Fibroblast of skin of scalp (primary cell): ENCODE measurements at places on chromosomes 3 and 15.
A peak's percentile ranks its signal among the peaks of the same experiment; 100 is the strongest.

DNA sequence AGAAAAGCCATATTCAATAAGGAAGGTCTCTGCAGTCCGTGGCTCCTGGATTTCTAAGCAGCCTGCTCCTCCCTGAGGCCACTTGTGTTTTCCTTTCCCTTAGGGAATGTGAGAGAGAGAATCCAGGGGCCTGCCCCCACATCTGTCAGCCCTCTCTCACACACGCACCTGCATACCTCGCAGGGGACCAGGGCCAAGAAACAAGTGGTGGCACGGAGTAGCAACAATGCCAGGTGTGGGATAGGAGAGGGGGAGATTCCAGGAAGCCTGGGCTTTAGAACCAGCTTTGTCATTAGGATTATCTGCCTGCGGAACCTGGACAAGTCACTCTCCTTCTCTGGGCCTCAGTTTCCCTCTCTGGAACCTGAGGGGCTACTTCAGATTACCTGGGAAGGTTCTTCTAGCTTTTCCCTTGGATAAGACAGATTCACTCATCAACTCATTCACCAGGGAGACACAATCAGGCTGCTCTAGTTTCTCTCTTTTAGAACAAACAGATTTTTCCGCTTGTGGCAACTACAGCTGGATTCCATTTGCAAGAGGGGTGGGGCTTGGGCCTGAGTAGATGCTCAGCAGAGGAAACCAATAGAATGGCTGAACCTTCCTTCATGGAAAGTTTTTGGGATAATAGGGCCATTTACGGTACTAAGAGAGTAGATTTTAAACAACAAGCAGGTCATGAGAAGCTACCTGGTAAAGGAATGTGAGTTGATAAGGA lies 19.5 kb downstream of the BCL6 start:
- DNase-seq = no peak

DNA sequence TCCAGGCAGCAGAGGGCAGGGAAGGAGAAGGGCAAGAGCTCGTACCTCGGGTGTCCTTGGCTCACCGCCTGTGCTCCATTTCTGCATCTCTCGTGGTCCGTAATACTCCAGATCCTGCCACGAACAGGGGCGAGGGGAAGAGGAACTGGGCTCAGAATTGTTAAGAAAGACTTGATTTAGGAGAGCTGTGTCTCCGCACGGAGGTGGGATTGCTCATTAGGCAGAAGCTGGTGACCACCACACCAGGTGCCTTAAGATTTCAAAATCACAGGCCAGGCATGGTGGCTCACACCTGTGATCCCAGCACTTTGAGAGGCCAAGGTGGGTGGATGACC lies 37.2 kb upstream of the BDH1 start:
- no peak for DNase-seq

DNA sequence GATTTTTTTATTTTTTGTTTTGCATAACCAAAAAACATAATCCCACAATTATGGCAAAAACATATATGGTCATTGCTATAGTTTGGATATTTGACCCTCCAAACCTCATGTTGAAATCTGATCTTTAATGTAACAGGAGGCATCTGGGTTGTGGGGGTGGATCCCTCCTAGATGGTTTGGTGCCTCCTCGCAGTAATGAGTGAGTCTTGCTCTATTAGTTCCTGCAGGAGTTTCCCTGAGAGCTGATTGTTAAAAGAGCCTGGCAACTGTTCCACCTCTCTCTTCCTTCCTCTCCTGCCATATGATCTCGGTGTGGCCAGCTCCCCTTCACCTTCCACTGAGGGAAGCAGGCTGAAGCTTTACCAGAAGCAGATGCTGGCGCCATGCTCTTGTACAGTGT lies 33.2 kb upstream of the TRIM59 start:
- DNase-seq = no peak

DNA sequence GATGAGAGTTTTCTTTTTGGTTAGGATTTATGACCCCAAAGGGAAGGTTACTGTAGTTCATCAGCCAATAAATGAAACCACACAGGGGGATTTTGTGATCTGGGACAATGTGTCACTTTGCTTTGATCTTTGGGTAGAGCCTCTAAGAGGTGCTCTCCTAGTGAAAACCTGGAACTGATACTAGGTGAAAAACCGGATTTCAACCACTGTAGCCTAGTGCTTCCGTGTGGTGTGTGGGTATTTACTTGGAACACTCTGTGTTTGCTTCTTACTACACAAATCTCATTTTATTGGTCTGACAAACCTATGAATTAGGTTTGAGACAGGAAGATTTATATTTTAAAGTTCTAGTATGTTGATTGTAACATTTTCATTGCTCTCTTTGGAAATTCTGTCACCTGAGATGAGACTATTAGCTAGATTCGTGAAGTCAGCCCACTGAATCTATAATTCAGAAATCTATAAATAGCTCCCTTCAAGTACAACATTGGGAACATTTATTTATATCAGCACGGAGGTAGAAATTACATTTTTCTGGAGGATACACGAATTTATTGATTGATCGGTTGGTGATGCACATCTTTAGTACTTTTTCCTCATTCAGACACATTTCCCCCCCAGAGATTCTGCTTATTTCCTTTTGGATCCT lies 119.8 kb downstream of the AKAP13 start:
- DNase-seq = no peak

DNA sequence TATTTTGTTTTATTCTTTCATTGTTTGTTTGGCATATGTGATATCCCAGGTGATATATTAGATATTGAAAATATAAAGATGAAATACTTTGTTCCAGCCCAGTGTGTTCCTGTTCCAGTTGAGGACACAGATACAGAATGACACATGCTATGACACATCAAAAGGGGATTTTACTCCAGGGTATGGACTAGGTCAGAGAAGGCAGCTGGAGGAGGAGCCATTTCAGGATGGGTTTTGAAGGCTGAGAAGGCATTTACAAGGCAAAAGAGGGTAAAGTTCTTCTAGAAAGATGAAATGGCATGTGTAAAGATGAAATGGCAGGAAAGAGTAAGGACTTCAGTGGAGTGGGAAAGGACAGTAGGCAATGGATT lies 163.8 kb downstream of the ZIC1 start:
- no peak for DNase-seq

GRCh38 chr3:97969541-97969940 lies 2.7 kb downstream of the RIOX2 start:
- DNase-seq = no peak

- peak; percentile 52 for DNase-seq
Observed at GRCh38 chr3:152375546-152375945, 106.8 kb downstream of the MBNL1 start.

GRCh38 chr3:126911162-126912026 lies 71.5 kb upstream of the PLXNA1 start:
- DNase-seq = peak; percentile 81

- DNase-seq = no peak
Observed at GRCh38 chr15:70538278-70538677, 225.1 kb downstream of the UACA start.

- peak; percentile 78 for DNase-seq
Observed at GRCh38 chr15:48674876-48675275, 29.4 kb upstream of the FBN1 start.

GRCh38 chr3:61631108-61631769 lies 69.9 kb downstream of the PTPRG start:
- no peak for DNase-seq

DNA sequence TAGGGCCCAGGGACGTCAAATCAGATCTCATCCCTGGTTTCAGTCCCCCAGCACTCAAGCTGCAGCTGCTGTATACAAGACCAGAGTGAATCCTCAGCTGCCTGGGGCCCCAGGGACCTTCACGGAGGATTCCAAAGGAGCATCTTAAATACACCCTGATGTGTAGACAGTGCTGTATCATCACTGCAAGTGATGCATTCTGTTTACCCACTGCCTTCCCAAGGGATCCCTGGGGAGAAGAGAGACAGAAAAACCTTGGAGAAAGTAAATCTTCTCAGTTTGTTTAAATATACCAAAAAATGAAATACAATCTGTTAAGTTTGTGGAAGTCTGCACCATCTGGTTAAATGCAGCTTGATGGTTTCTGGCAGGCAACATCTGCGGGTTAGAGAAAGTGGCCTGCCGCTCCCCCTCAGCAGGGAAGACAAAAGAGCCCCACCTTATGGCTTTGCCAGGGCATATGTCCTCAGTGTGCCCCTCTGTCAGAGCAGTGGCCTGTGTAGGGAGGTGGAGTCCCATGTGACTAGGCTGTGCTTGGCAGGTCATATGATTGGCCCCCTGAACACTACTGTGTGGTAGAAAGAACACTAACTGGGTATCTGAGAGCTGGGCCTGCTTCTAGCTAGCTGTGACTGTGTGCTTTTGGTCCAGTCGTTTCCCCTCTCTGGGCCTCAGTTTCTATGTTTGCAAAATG lies 222.2 kb upstream of the TRIM42 start:
- DNase-seq = peak; percentile 31

- DNase-seq = no peak
Observed at GRCh38 chr3:178088963-178089362, 447.3 kb upstream of the KCNMB2 start.

- DNase-seq = no peak
Observed at GRCh38 chr3:184741798-184742675, 30.2 kb upstream of the MAGEF1 start.

- DNase-seq = no peak
Observed at GRCh38 chr15:76162784-76163456, 103.1 kb downstream of the TMEM266 start.

- DNase-seq = no peak
Observed at GRCh38 chr3:150875548-150875947, 29.7 kb downstream of the MINDY4B start.

GRCh38 chr3:133532951-133533350 lies 40.5 kb upstream of the CDV3 start:
- DNase-seq = peak; percentile 77

GRCh38 chr15:88693191-88693590 lies 54.4 kb downstream of the ISG20 start:
- no peak for DNase-seq

GRCh38 chr3:193831495-193832455 lies 238.8 kb downstream of the OPA1 start:
- DNase-seq = no peak

- peak; percentile 35 for DNase-seq
Observed at GRCh38 chr3:37474901-37475331, 300.5 kb upstream of the LRRFIP2 start.

DNA sequence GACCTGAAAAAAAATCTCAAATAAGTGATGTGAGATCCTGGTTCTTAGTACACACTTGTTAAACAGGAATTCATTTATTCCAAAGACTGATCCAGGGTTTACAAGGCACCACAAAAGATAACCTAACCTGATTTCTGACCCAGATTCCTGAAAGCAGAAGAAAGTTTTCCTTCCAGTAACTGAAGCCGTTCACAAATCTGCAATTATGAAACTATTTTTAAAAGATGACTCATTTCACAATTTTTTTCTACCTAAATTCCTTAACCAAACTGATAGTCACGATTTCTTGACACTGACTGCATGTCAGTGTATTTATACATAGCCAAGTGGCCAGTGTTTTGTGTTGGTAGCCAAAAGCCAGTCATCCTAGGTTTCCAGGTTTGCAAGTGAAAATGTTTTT lies 17.1 kb downstream of the SLC9A9 start:
- peak; percentile 57 for DNase-seq

- DNase-seq = peak; percentile 42
Observed at GRCh38 chr15:70636540-70637165, 126.7 kb downstream of the UACA start.

GRCh38 chr3:8345398-8345797 lies 156.2 kb upstream of the LMCD1 start:
- DNase-seq = no peak

DNA sequence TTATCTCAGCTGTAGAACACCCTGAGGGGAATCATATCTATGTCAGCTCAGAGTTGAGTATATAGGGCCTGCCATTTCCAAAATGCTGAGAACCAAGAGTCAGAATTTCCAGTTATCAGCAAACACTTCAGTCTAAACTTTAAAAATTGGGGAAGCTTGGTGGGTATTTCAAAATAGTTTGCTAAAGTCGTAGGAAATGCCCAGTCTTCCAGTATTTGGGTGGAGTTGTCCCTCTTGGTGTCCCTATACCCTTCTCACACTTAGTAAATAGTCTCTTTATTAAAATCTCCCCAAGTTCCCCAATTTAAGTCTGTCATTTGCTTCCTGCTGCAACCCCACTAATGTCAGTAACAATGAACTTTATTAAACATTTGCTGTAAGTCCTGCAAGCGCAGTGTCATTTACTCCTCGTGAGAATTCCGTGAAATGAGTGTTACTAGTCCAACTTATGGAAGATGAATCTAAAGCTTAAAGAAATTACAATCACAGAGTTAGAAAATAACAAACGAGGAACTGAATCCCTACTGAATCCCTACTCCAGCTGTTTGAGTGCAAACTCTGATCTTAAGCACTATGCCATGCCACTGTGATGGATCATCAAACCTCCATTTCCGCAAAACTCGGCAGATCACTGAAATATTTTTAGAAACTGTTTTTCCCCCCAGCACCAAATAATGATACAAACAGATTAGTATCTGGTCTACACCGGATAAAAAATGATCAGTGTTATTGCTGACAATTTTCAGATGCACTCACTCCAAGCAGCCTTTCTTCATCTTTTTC lies 341.7 kb upstream of the PROK2 start:
- no peak for DNase-seq

DNA sequence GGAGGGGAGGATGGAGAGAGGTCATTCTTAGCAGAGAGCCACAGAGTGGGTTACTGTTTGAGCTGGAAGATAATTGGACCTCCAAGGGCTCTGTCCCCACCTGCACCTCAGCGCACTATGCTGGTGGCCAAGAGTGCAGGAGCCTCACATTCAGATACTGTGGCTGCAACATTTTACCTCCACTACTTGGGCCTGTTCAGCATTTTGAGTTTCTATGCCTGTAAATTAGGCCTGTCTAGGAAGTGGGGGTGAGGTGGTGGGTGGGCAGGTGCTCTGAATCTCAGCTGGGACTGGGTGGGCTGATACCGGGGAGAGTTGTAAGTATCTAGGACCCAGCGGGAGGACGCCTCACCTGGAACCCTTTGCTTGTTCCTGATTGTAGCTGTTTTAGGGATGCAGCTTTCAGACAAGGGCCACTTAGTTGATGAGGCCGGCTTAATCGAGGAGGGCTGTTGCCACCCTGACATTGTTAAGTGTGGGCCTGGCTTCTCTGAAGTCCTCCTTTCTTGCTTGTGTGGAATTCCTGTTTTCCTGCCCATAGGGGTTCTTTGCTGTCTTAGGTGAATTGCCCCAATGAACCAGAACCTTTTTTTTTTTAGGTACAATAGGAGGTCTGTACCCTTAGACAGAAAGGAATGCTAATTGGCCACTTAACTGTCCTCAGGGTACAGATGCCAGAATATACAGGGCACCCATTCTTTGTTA lies 83.8 kb downstream of the SMAD3 start:
- no peak for DNase-seq

- DNase-seq = no peak
Observed at GRCh38 chr3:169868369-169868768, 1.4 kb downstream of the LRRC31 start.

DNA sequence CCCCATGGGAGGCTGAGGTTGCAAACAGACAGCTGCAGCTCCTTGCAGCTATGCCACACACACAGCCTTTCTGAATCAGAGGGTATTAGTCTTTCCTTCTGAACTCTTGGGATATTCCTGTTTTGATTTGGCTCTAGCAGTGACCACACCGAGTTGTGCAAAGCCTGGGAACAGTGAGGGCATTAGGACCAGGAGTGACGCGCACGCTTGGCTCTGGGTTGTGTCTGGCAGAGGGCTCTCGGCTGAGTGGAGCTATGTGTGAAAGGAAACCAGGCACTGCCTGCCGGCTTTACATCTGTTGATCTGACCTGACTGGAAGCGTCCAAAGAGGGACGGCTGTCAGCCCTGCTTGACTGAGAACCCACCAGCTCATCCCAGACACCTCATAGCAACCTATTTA lies at the start of gene GALNT15:
GALNT15 (plus strand) TSS at position 292 of the 400 bp plus-strand sequence. CDS start 472 bp downstream, outside the sequence.
- DNase-seq = peak; percentile 97

GRCh38 chr3:55157731-55158130 lies 229.9 kb upstream of the LRTM1 start:
- peak; percentile 59 for DNase-seq

- no peak for DNase-seq
Observed at GRCh38 chr3:164929642-164930041, 148.7 kb downstream of the SI start.
